GM12878 (cell line): ENCODE measurements at places on chromosomes 3 and 15.

DNA sequence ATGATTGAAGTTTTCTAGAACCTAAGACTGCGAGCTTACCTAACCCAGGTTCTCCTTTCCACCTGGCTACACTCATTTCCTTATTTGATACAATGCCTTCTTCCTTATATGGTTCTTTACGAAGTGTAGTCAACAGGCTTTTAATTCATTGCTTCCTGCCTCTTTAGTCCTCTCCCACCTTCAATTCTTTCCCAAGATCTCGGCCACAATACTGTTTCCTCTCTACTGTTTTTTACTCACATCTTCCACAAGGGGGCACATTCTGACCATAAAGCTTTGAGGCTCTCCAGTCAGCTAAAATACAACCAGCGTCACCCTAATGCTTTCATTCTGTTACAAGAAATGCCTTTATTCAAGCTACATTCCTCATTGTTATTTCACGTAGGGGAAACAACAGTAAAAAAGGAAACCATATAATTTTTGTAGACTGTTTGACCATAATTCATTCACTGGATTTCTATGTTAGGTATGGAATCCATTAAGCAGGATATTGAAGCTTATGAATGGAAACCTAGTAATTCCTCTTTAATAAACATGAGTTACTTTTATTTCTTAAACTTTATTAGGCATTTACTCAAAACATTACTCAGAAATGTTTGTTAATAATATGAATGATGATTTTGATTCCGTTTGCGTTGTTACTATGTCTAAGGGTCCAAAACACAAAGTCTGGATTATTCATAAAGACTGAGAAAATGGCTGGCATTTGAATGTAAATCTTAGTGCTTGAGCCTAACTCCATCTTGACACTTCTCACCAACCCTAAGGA, 29.5 kb upstream of the VEPH1 start:
- peak; percentile 9 for DNase-seq

- no peak for DNase-seq
Observed at GRCh38 chr3:187783098-187783497, 37.8 kb upstream of the BCL6 start.

- no peak for DNase-seq
Observed at GRCh38 chr3:16509721-16510619, 3.5 kb downstream of the RFTN1 start.

DNA sequence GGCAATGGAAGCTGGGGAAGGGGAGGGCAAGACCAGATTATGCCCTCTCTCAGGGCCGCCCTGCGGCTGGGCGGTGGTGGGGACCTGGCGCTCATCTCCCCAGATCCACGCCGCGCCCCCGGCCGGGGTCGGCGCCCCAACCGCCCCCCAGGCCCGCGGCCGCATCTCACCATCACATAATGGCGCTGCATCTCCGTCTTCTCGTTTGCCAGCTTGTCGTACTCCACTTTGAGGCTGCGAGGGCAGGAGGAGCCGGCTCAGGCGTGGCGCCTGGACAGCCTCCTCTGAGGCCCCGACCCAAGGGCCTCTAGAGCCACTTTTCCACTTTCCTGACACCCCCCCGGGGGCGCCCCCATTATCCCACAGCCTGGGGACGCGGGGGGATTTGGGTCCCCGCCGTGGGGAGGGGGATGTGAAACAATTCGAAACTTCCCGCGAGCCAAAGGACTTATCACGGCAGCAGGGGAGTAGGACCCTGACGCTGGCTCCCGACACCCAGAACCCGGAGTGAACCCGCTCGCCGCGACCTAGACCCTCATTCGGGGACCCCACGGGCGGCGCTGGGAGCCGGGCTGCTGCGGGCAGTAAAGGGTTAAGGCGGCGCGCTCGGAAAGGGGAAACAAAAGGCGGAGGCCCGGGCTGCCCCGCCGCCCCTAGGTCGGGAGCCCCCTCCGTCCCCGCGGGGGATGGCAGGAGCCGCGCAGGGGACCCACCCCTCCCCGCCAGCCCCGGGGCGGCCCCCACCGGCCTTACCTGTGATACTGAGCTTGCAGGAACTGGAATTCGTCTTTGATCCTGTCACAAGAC, 2.1 kb downstream of the TLE3 start:
- DNase-seq, result no peak

DNA sequence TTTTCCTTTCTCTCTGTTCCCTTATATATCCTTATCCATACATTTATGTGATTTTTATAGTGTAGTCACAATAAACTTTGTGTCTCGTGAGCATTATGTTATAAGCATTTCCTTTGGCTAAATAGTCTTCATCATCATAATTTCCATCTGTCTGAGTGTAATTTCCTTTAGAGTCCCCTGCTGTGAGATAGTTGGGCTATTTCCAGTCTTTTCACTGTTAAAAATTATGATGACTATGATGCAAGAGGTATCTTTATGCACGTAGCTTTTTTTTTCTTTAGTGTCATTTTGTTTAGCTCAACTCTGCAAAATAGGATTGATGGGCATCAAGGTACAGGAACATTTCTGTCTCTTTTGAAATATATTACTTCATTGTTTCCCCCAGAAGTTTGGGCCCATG, 26.9 kb upstream of the CA12 start:
- DNase-seq, result no peak

GRCh38 chr3:159856590-159857104, 132.0 kb upstream of the IL12A start:
- DNase-seq, result no peak

GRCh38 chr15:39157882-39158281, 423.0 kb upstream of the THBS1 start:
- DNase-seq, result no peak

GRCh38 chr15:57821826-57822225, 115.3 kb downstream of the POLR2M start:
- DNase-seq, result no peak

DNA sequence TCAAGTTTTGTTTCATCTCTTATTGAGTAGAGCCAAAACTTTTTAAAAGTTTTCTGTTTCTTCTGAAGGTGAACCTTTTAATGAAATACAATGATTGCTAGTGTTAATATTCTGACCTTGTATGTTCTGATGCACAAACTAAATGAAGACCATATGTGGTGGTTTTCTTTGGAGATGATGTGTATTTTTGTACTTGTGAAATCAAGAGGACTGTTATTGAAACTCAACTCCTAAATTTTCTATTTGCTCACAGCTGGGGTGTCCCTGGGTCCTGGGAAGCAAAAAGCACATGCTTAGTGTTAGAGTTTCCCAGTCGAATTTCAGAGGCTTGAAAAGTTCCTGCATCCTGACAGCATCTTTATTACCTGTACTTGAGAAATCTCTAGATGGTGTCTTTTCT, 1185.8 kb upstream of the ALCAM start:
- no peak for DNase-seq

- DNase-seq, result no peak
Observed at GRCh38 chr15:20340931-20341661, 200.5 kb downstream of the GOLGA6L6 start.

DNA sequence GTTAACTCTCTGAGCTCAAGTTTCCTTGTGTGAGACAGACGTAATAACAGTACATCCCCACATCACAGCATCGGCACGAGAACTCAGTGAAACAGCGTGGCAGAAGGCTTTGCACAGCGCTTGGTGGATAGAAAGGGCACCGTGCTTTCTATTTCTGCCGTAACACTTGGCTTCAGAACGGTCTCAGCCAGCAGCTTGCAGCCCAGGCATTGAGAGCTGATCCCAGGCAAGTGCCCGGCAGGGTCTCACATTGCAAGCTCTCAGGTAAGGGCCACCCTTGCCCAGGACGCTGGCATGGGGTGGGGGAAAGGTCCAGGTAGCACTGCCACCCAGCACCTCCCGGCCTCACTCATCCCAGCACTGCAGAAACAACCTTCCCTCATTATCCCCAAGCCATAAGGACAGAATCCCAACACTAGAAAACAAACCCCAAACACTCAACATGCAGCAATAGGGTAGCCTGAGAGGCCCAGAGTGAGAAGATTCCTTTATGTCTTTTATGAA, 70.5 kb upstream of the ITGA11 start:
- no peak for DNase-seq

DNA sequence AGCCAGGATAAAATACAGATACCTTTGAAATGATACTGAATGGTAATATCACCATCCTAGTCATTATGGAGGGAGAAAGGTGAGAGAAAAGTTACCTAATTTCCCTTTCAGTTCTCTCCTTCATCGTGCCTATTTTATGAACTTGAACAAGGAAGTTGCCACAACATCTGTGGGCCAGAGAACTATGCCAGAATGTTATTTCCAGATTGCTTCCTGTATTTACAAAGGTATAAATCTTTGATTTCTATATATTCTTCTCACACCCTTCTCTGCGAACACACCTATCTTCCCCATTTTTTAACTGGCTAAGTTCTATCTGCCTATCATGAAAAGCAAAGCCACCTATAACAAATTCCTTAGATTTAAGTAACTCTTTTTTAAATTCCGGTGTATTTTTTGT, 163.6 kb upstream of the GRM7 start:
- no peak for DNase-seq

- no peak for DNase-seq
Observed at GRCh38 chr15:74845208-74845568, 2.2 kb upstream of the ULK3 start.

GRCh38 chr15:37794947-37795346, 139.5 kb upstream of the TMCO5A start:
- no peak for DNase-seq

DNA sequence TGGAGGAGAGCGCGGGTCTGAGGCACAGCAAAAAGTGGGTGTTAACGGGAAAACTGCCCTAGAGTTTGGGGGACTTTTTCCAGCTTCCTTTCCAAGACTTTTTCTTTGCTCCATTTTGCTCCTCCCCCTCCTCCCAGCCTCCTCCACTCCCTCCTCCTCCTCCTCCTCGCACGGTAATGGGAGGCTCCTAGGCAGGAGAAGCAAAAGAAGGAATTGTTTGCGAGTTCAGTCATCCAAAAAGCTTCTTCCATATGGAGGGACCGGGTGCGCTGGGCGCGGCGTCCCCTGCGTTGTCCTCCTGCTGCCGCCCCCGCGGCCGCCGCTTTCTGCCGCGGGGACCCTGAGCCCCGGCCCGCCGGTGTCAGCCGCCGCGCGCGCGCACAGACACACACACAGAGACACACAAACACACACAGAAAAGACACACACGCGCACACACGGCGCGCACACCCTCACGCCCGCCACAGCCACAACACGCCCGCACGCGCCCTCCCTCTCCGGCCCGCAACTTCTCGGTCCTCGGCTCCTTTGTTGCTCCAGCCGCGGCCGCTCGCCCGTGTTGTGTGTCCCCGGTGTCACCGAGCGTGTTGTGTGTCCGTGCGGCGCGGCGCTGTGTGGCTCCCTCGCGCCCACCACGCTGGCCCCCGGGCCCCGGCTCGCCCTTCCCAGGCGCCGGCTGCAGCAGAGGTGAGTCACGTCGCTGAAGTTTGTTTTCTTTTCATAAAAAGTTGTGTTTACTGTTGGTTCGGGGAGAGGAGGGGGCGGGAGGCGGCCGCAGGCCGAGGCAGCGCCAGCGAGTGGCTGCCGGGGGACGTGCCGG, at the start of gene BOC:
Gene BOC (plus strand): TSS at position 228 of the 820 bp plus-strand sequence. CDS start 38,246 bp downstream, outside the sequence.
- no peak for DNase-seq

- no peak for DNase-seq
Observed at GRCh38 chr3:183895296-183895695, 10.6 kb upstream of the PARL start.

- peak; percentile 1 for DNase-seq
Observed at GRCh38 chr3:62622553-62623174, 249.3 kb upstream of the FEZF2 start.

- DNase-seq, result no peak
Observed at GRCh38 chr3:10510086-10510742, 4.8 kb upstream of the ATP2B2 start.

GRCh38 chr3:23657647-23658046, 148.1 kb upstream of the UBE2E1 start:
- DNase-seq, result no peak

DNA sequence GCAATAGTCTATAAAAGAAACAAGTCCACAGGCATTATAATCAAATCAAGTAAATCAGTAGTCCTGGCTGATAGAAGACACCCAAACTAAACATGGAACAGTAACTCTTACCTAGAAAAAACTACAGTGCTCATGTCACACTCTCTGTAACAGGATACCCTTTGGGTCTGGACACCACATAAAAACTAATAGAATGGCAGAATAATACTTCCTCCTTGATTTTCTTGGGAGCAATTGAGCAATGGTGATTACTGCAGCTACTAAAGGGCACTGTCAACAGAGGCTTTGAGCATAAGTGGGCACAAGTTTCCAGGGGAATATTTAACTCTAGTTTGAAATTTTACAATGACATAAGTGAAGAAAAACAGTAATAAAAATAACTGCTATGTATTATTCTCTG, 59.5 kb downstream of the GLB1 start:
- no peak for DNase-seq

DNA sequence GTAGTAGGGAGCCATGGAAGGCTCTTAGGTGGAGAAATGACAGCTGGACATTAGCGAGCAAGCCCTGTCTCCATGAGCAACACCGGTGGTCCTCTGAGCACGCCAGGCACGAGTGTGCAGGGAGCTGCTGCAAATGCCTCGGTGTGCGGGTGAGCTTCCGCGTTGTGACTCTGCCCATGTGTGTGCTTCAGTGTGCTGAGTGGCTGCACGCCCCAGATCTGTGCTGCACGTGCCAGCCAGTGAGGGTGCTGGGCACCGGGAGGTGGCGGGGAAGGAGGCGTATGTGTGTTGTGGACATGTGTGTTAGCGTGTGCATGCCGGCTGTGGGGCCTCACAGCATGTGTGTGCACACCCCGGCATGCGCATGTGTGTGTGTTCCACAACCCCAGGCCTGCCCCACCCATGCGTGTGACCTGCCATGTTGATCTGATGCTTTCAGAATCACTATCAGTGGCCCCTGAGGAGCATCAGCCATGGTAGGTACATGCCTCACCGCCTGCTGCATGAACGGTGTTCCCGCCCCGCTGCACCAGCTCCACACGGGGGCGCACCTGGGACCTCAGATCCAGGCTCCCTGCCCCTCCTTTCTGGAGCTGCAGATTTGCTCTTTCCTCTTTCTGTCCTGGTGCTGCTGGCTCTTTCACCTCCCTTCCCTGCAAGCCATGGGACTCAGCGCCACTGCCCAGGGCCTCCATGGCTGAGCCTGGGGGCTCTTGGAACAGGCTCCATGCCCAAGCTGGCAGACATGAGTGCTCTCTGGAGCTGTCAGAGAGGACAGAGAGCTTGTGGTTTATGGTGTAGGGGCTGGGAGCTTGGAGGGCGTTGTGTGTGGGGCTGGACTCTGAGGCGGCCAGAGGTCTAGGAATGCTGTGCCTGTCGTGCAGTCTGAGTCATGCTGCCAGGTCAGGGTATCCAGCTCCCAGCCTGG, 169.4 kb downstream of the TBC1D2B start:
- DNase-seq, result no peak

DNA sequence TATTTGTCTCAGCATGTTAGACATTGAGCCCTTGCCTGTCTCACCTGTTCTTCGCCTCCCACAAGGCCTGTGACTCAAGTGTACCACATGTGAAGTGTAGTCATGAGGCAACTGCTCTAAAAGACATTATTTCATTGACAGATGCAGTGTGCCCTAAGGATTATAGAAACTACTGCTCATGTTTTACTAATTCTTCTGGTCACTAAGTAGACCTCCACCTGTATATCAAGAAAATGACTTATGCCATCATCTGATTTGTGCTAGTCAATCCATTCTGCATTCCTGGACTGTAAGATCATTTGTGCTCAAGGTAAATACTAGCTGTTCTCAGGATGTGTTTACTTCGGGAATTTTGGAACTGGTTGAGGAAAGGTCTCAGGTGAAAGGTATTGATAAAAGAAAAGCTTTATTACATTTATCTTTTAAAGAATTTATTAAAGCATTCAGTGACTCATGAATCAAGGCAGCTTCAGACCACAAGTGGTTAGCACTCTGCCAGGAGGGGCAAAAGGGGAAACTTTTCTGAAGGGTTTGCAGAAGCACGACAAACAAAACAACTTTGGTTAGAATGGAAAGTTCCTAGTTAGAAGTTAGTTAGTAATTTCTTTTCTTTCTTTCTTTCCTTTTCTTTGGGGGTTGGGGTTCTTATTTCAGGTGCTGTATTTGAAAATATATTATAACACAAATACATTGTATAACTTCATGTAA, 465.3 kb upstream of the CBLB start:
- DNase-seq, result no peak
